ENCODE measurements at places on chromosomes 7 and 10.

DNA sequence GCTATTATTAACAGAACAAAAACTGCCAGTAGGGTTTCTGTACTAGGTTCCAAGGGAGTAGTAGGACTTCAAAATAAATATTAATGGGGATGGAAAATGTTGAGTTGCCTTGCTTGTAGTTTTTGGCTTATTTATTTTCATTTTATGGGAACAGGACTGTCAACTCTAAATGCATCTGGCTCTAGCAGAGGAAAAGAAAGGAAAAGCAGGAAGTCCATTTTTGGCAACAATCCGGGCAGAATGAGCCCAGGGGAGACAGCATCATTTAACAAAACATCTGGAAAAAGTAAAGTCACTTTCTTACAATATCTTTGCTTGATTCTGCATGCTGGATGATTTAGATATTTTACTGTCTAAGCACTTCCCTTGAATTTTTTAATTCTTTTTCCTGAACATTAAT lies 69.4 kb downstream of the NOC3L start:
- DNase-seq = no peak

GRCh38 chr7:109663806-109664205 lies 1094.1 kb downstream of the DNAJB9 start:
- DNase-seq = no peak

DNA sequence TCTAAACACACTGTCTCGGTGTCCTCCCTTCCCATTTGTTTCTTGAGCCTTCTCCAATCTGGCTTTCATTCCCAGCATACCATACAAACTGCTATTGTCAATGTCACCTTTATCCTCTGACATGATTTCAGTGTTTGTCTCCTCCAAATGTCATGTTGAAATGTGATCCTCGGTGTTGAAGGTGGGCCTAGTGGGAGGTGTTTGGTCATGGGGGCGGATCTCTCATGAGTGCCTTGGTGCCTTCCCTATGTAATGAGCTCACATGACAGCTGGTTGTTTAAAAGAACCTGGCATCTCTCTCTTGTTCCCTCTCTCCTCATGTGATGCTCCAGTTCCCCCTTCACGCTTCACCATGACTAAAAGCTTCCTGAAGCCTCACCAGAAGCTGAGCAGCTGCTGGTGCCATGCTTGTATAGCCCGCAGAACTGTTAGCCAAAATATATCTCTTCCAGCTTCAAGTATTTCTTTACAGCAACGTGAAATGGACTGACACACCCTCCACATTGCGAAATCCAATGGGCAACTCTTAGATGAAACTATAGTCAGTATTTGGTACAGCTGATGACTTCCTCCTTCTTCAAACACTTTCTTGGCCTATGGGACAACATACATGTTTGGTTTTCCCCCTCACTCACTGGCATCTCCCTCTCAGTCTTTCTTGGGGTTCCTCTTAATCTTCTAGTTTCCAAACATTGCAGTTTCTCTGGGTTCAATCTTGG lies 27.8 kb downstream of the RNLS start:
- DNase-seq = no peak

- no peak for DNase-seq
Observed at GRCh38 chr7:18350678-18351077, 144.9 kb upstream of the HDAC9 start.

DNA sequence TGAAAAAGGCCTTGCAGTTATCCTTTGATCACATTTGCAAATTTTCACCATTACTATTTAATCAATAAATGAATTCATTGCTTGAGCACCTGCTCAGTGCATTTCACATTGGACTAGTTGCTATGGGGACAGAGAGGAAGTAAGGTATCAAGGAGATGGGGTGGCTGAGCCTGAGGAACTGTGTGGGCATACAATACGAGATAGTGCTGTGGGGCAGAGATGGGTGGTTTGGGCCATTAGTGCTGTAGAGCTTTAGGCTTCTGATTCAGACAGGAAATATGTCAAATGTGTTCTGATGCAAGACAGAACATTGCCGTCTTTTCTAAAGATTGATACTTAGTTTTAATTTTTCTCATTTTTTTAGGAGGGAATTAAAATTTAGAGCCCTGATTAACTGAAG lies 13.2 kb downstream of the ITGB8 start:
- DNase-seq = no peak

DNA sequence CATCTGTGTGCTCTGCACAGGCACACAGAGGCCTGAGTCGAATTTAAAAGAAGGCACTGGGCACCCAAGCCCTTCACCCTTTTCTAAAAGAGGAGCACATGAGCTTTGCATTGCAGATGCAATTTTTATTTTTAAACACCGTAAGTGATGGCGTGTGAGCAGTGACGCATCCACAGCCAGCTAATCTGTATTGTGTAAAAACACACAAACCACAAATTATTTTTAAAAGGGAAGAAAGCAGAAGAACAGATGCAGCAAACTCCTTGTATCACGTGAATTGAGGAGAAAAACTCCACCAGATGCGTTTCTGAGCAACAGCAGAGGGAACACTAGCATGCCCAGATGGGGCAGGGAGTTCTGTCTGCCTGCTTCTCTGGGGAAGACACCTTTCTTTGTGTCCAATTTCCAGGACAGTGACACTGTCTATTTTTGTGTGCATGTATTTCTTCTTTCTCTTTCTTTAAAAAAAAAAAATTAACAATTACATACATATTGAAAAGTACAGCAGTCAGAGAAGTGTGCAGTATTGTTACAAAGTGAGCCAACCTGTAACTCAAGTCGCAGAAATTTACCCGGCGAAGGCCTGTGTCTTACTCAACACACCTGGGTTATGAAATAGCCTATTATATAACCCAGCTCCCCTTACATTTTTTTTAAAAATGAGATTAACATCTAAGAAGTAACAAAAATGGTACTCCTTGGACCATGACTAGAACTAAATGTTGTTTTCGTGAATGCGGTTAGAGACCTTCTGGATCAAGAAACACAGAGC lies 39.2 kb downstream of the EEPD1 start:
- no peak for DNase-seq

DNA sequence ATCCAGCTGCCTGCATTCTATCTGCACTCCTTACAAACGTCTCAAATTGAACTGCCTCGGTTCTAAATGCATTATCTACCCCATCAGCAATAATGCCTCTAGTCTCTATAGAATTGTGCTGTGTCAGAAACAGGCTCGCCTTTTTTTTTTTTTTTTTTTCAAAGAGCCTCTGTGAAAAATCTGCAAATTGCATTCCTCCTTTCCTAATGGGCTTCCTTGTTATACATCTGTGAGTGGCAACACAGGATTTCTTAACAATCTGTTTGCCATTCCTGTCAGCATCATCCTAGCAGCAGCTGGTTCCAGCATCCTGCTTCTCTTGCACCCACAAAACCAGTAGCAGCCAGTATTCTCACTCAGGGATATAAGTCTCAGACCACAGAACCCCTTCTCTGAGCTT lies 413.5 kb upstream of the SEMA3D start:
- DNase-seq = no peak

GRCh38 chr10:71193516-71193915 lies 18.9 kb upstream of the UNC5B start:
- no peak for DNase-seq

DNA sequence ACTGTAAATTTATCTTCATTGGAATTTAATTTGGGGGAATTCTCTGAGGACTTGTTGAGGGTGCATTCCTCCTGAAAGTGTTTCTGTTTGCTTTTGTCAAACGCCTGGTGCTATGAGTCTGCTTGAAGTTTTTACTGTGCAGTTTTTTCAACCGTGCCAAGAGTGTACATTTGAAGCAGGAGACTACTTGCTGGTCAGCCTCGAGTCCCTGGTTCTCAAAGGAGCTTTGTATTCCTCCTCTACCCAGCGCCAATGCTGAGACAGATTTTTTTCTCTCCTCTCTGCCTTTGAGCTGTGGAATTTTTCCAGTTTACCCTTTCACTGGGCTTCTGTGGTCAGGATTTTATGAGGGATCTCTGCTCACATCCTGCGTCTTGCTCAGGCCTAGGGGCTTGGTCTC lies 62.1 kb downstream of the NPY start:
- DNase-seq = no peak

DNA sequence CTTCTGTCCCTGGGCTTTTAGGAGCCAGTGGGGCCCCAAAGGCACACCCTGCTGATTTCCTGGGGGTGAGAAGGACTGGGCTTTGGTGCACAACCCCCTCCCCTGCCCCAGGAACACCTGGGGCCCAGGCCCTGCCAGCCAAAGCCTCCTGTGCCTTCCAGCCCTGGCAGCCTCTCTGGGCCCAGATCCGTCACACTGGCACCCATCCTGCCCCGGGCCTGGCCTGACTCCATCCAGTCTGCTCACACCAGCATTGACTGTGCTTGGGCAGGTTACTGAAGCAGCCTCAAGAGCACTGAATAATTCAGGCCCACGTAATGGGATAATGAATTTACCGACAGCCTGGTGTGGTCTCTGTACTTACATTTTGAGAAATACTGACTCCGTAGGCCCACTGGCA lies 12.0 kb upstream of the COMTD1 start:
- DNase-seq = no peak

GRCh38 chr10:59705931-59706330 lies 3.7 kb downstream of the SLC16A9 start:
- DNase-seq = no peak

GRCh38 chr10:11446864-11447263 lies 164.6 kb downstream of the USP6NL start:
- DNase-seq = no peak

- no peak for DNase-seq
Observed at GRCh38 chr10:69292459-69292858, 14.2 kb downstream of the HK1 start.

- DNase-seq = no peak
Observed at GRCh38 chr7:41536122-41536872, 166.6 kb downstream of the INHBA start.

- no peak for DNase-seq
Observed at GRCh38 chr10:126036515-126036914, 140.2 kb downstream of the FANK1 start.

GRCh38 chr10:93462881-93463280 lies 19.3 kb downstream of the MYOF start:
- no peak for DNase-seq

DNA sequence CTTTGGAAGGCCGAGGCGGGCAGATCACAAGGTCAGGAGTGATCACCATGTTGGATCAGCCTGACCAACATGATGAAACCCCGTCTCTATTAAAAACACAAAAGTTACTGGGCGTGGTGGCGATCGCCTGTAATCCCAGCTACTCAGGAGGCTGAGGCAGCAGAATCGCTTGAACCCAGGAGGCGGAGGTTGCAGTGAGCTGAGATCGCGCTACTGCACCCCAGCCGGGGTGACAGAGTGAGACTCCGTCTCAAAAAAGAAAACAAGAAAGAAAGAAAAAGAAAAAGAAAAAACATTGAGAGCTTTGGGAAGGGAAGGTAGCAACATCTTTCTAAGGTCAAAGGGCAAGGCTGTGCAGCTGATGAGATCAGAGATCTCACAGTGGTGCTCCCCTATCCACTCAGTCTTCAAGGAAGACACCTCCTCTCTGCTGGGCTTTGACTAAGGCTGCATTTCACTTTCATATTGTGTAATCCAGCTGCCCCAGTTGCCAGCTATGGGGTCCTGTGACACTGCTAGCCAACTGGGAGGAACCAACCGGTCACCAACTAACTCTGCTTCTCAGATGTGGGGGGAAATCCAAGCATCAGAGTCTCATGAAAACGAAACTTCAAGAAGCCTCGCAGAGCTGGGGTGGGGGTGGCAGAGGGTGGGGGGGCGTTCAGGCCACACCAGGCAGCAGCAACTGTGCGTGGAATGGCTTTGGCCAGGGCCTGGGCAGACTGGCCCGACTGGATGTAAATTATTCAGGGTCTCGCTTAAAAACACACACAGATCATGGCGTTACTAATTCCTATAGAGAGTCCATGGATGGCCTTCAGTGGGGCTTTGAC lies 1.5 kb downstream of the IL15RA start:
- peak; percentile 29 for DNase-seq

GRCh38 chr7:155190688-155191087 lies 107.0 kb upstream of the INSIG1 start:
- DNase-seq = peak; percentile 52

DNA sequence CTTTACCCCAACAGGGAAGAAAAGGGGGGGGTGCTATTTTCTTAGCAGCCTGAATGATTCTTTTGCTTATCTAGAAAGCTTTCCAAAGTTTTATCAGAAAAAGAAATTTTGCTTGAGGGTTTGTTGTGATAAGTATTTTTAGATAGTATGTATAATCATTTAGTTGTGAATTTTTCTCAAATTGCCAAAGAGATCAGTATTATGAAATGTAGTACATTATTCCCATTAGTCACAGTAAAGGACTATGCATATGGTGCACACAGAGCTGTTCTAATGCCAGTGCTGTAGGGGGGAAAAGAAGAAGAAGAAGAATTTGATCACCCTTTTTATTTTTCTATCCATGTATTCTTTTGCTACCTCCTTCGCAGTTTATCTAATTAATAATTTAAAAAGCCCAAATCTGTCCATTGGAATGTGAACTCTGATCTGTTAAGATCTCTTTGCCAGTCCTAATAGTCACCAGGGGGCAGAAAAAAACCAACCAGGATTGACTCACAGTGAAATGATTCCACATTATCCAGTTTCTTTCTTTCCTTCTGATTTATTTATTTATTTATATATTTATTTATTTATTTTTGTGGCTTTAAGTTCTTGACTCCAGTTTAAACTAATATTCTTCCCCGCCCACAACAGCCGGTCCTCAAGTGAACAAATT lies 4.7 kb downstream of the RBM20 start:
- no peak for DNase-seq

- no peak for DNase-seq
Observed at GRCh38 chr7:4683884-4684565, 1.9 kb downstream of the FOXK1 start.

DNA sequence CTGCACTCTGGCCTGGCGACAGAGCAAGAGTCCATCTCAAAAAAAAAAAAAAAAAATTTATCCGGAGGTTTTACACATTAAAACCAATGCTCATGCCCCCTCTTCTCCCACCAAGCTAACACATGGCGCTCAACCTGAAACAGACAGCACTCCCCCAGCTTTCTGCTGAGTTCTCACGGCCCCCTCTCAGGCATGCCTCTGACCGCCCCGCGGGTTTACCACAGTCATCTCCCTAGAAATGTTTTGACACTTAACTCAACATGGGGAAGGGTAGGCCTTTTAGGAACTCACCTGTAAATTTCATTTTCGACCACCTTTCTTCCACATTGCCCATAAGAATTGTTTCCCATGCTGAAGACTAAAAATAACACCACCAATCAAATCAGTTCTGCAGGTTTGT lies 9.3 kb downstream of the RCC1L start:
- DNase-seq = no peak

DNA sequence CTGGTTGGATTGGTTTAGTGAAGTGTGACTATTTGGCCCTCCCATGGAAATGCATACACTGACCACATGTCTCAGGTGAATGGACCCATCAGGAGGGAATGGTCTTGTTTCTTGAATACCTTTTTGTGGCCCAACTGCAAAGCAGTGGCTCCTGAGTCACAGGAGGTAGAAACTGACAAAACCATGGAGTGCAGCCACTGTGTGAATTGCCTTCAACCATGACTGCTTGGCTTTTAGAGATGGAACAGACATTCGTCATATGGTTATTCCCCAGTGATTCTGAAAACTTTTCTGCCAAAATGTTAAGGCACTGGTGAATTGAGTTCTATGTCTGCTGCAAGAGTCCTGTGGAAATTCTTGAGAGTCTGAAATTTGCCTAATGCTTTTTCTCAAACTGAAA lies 64.7 kb downstream of the CDK14 start:
- DNase-seq = no peak

GRCh38 chr7:128939861-128940410 lies 2.2 kb downstream of the IRF5 start:
- no peak for DNase-seq

Data from activated CD4-positive, alpha-beta T cell treated with anti-CD3 and anti-CD28 coated beads, Interleukin-2, amount 50 U/mL, for 24 hours (primary cell).